ENCODE measurements at places on chromosomes 13 and 19.
A peak's percentile ranks its signal among the peaks of the same experiment; 100 is the strongest.

DNA sequence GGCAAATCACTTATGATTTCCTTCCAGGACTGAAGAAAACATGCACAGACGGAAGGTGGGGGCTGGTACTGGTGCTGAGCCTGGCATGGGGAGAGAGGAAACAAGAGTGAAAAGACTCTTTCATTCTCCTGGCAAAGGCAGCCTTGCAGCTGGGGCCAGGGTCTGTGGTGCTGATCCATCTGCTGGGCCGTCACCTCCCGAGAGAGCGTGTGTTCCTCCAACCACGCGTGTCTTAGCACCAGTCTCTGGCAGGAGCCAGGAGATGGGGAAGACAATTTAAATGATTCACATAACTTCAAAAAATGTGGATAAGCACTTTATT lies 23.9 kb upstream of the SPART start:
- DNase-seq: no peak

DNA sequence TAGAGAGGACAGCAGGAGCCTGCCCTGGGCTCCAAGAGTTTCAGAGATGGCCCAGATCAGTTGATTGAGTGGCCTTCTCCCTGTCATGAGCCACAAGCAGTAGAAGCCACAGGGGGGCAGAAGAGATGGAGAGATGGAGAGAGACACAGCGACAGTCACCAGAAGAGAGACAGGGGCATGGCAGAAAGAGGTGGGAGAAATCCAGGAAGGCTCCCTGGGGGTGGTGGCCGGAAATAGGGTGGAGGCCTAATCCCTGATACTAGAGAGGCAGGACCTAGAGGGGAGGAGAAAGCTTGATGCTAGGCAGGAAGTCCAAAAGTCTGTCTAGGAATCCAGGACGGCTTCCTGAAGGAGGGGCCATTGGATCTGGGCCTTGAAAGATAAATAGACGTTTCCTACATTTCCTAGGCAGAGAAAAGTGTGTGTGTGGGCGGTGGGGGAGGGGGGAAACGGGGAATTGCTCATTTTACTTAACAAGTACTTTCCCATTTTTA lies 9.6 kb upstream of the TPM4 start:
- DNase-seq: no peak

- DNase-seq: peak; percentile 15
These were observed 6.0 kb upstream of the SULT2A1 start for GRCh38 chr19:47891923-47892666.

DNA sequence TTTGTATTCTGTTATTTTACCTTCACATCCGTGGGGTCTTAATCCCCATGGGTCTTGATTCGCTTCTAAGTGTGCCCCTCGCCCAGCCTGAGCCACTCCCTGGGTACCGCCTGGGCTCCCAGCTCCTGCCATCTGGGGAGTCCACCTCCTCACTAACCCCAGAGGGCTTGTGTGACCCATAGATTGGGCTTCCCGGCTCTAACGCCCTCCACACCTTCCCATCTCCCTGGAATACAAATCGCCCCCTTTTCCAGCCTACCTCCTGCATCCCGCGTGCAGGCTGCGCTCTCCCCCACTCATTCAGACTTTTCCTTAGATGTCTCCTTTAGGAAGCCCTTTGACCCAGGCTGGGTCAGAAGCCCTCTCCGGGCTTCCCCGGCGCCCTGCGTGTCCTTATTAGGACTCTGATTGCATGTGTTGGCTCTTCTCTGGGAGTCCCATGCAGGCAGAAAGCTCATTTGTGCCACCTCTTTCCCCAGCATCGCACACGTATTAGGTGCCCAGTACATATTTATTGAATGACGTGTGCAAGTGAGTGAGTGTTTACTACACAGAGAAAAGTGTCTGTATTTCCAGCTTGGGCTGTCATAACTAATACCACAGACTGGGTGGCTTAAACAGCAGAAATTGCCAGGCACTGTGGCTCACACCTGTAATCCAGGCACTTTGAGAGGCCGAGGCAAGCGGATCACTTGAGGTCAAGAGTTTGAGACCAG lies 757 bp downstream of the CCDC124 start:
- DNase-seq: peak; percentile 18

DNA sequence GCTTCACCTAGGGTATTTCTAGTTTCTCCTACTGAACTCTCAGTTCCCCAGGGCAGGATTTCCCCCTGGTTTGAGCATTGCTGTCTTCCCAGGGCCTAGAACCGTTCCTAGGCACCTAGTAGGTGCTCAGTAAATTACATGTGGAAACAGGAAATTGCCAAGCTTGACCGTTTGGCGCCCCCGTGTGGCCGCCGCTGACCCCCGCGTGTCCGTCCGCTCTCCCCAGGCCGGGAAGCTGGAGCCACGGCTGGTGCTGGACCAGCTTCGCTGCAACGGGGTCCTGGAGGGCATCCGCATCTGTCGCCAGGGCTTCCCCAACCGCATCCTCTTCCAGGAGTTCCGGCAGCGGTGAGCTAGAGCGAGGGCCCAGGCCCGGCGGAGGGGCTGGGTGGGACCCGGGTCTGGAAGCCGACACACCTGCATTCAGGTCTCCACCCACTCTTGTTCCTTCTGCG lies 55.5 kb downstream of the MYH14 start:
- peak; percentile 84 for DNase-seq

DNA sequence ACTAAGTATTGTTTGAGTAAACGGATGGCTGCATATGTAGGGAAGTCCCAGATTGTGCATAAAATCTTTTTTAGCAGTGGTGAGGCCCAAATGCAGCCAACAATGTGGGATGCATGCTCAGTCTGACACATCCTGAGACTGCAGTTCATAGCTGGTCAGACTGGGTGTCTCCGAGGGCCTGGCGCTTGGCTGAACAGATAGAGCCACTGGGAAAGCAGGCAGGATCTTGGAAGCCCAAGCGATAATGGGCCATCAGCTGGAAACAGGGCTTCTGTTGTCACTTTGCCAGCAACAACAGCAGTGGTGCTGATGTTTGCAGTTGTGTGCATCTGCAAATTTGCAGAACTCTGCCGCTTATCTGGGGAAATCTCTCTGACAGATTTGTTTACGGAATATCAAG lies 36.1 kb downstream of the MTUS2 start:
- DNase-seq: no peak

GRCh38 chr13:23660249-23660648 lies 90.0 kb downstream of the TNFRSF19 start:
- DNase-seq: no peak

DNA sequence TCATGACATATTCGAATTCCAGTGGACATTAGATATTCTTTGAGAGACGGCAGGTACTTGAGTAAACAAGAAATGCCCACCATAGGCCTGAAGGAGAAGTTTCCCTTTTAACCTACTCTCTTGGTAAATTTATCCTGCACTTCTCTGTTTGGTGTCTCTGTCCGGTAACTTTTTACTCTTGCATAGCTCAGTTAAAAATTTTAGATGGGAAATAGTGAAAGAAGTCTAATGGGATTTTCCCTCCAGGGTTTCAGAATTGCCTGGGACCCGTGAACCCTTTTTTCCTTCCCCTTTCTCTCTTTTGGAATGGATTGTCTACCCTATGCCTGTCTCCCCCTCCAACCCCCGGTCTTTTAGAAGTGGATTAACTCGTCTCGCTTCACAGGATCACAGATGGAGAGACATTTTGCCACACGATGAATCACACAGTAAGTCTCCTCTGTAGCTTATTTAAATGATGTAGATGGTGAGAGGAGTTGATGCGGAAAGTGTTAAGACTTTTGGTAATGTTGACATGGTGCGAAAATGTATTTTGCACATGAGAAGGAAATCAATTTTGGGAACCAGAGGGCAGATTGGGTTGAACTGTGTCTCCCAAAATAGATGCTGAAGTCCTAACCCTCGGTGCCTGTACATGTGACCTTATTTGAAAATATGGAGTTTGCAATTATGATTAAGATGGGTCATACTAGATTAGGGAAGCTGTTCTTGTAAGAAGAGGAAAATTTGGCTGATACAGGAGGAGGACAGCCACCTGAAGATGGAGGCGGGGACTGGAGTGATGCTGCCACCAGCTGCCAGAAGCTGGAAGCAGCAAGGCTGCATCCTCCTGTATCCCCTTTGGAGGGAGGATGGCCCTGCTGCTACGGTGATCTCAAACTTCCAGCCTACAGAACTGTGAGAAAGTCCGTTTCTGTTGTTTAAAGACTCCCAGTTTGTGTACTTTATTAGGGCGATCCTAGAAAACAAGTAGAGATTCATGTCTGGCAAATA lies 711 bp upstream of the MIPEP start:
- DNase-seq: peak; percentile 8

GRCh38 chr19:14112809-14113385 lies 4.7 kb downstream of the PRKACA start:
- DNase-seq: peak; percentile 57

GRCh38 chr13:23741879-23742510 lies 147.2 kb downstream of the MIPEP start:
- DNase-seq: peak; percentile 81

DNA sequence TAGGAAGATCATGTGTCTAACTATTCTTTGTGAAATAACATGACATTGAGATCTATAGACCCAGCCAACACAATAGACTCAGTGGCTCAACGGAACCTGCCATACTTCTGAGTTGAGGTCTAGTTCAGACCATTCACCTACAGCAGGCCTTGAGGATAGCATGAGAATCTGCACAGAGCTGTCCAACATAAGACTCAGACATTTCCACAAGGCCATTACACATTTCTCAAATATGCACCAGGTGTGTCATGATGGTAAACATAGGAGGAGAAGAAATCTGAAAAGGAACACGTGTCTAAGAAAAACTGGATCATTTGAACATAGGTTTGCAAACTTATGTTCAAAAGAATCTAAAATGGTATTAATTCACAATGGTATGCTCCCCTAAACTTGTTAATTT lies 421.4 kb downstream of the SLITRK6 start:
- DNase-seq: no peak

DNA sequence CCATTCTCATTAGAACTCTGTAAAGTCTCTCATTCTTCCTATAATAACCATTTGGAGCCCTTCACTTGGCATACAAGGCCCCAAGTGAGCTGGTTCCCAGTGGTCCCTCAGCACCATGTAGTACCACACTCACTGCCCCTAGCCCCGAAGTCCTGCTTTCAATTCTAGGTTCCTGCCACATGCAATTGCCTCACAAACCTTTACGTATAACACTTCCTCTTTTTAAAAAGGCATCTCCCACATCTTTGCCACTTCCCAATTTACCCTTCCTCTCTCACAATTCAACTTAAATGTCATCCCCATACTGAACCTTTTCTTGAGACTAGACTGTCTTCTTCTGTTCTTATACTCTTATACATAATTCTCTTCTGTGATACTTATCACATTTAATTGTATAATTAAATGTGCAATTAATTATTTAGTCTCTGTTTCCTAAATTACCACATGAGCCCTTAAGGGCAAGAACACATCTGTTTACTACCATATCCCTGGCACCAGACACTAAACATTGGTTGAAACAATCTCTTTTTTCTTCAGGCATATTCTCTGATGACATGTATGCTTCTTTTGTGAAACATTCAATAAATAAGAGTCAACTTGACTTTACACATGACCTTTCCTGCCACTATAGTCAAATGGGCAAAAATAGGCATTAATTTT lies 304.0 kb downstream of the SPRY2 start:
- no peak for DNase-seq

GRCh38 chr19:34367624-34367957 lies 2.6 kb downstream of the GPI start:
- DNase-seq: no peak

GRCh38 chr13:99356262-99357091 lies 49.3 kb upstream of the GPR183 start:
- DNase-seq: no peak

GRCh38 chr19:17127671-17128070 lies 52.1 kb downstream of the MYO9B start:
- DNase-seq: no peak

GRCh38 chr13:50098693-50099092 lies 83.4 kb downstream of the KCNRG start:
- DNase-seq: no peak

DNA sequence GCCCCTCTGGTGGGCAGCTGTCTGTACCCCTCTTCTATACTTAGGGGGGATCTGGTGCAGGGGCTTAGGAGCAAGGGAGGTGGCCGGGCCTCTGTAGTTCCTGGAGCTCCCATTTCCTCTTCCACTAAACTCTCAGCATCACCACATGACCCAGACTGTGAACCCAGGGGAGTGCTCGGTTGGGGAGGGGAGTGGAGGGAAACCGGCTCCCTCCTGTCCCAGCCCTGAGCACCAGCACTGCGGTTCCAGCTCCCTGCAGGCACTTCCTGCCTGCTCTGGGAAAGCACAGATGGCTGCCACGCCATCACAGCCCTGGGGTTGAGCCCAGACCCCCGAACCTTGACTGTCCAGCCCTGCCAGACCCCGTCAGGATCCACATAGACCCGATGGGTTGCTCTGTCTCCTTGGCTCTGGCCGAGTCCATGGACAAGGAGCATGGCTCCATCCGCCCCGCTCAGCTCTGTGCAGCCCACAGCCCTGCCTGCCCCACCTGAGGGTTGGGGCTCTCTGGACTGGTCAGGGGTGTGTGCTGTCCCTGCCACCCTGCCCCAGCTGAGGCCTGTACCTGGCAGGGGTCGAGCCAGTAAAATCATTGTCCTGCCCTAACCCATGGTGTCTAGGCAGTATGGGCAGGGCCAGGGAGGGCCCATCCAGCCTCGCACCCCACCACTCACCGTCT lies 36.0 kb upstream of the SLC7A10 start:
- DNase-seq: no peak

GRCh38 chr13:78785764-78786163 lies 126.8 kb upstream of the OBI1 start:
- no peak for DNase-seq

DNA sequence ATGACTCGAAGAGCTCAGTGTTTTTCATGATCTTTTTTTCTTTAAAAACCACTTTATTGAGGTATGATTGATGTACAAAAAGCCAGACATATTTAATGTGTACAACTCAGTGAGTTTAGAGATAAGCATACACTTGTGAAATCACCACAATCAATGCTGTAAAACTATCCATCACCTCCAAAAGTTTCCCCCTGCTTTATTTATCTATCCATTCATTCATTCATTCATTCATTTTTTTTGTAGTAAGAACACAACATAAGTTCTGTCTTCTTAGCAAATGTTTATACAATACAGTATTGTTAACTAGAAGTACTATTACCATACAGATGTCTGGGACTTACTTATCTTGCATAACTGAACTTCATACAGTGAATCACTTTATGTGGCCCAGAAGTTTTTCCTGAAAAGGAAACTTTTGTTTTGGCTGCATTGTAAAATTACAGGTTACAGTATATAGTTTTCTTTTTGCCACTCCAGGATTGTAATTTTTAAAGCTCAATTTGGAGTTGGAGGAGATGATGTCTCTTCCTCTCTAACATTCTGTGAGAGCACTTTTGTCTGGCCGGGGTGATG lies 6.7 kb downstream of the RAP2A start:
- DNase-seq: no peak

DNA sequence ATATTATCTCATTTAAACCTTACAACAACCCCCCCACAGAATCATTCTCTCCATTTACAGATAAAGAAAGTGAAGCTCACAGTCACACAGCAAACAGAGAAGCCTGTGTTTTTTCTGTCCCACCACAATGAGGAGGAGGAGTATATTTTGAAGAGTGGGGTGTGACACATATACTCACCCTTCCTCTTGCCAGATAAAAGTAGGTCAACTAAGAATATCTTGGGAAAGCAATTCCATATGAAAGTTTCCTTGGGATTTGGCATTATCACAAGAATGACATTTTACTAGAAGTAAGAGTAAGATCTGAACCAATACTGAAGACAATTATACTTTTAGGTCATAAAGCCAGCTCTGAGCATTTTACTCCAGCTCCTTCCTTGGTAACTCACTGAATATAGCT lies 287.5 kb upstream of the HTR2A start:
- DNase-seq: no peak

Measured in GM23338 (cell line).